IPS DF 19.7 (cell line): ENCODE measurements at places on chromosomes 12 and 14.

DNA sequence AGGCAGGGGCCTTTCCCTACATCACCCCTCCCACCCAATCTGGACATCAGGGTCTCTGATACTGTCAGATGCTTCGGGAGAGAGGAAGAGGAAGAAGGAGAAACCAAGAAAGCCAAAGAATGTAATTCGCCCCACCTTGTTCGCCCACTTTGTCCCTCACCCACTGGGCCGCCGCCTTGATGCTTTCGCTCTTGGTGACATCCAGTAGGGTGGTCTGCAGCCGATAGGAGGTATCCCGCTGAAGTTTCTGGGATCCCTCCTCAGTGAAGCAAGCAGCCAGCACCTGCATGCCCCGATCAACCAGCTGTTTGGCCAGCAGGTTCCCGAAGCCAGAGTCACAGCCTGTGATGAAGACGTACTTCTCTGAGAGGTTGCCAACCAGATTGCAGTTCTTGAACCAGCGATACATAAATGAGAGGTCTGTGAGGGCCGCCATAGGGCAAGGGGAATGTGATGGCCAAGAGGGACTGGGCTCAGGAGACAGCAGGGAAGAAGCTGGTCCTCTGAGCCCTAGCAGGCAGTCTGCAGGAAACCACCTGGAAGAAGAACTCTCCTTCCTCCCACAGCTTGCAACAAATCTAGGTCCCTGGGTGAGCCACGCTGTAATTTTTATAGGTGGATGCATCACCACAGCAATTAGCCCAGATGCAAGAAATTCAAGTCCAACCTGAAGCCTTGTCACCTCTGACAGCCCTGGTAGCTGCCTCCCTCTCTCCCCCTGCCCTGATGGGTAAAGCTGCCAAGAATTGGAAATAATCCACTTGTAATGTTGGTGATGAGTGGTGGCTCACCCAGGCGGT, at the start of gene SDR9C7:
Gene SDR9C7, minus strand, starts transcription at position 583 of the 800 bp plus-strand sequence. Its CDS starts 147 bp downstream, at position 436.
- no peak for DNase-seq

DNA sequence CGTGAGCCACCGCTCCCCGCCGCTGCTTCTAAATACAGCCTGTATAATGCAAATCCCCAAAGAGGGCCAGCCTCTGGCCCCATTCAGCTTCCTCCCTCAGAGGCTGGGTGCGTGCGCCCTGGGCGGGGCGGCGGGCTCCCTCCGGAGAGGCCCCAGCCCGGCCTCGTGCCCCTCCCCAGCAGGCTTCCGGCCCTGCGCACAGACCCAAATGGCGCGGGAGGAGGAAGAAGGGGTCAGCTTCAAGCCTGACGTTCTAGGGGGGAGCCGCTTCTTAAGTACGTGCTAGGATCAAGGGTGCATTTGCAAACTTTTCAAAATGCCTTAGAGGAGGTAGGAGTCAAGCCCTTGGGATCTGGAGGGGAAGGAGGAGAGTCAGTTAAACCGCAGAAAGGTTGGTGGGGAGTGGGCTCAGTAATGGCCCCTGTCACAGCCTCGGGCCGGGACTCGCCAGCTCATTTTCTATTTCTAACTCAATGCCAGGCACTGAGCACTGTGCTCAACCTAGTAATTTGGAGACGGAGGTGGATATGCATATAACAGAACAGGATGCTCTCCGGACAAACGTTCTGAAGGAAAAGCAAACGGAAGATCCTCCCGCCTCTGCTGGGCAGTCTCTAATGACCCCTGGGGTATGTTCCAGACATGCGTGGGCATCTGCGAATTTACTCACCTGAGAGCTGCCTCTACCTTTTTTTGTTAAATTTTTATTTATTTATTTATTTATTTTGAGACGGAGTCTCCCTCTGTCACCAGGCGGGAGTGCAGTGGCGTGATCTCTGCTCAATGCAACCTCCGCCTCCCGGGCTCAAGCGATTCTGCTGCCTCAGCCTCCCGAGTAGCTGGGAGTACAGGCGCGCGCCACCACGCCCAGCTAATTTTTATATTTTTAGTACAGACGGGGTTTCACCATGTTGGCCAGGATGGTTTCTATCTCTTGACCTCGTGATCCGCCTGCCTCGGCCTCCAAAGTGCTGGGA, 32.3 kb downstream of the NINJ2 start:
- no peak for DNase-seq

DNA sequence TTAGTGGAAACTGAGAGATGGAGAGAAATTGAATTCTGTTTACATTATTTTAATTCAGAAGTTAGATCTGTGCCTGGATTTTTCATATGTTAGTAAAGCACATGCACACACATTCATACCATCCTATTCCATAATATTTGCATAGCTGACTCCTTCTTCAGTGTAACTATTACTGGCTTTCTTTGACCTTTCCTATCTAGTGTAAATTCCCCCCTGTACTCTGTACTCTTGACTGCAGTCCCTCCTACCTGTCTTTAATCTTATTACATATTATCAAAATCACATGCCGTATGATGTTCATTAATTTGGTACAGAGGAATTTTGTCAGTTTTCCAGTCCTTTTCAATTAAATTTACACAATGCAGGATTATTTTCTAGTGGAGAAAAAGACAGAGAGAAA, 417.0 kb upstream of the SOX5 start:
- no peak for DNase-seq

GRCh38 chr12:39892146-39892545, 213.7 kb downstream of the SLC2A13 start:
- no peak for DNase-seq

DNA sequence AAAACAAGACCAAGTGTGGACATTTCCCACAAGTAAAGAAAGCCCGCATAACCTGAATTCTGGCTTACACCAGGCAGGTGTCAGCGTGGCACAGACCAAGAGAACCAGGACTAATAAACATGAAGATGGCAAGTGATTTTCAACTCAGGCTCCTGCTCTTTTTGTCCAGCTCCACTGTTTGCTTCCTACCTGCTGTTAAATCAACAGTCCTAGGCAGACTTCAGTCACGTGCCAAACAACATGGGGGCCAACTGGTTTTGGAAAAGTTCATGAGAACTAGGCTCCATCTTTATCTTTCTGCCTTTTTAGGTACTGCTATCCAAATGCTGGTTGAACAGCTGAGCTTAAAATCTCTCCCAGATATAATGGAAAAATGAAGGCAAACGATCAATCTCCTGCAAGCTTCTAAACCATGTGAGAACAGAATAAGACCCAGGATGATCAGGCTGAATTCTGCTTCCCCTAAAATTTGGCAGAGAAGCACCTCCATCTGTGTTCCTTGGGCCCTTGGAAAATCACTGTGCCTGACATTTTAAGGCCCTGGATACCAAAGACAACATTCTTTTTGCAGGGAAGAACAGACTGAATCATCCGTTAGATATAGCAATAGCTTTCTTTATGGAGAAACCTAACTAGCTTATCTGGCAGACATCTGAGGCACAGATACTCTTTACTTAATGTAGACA, 215.6 kb upstream of the USP15 start:
- no peak for DNase-seq

- no peak for DNase-seq
These were observed 219.6 kb downstream of the PHETA1 start for GRCh38 chr12:111149299-111149698.

- no peak for DNase-seq
These were observed 2.5 kb upstream of the RFLNA start for GRCh38 chr12:124292385-124292784.

DNA sequence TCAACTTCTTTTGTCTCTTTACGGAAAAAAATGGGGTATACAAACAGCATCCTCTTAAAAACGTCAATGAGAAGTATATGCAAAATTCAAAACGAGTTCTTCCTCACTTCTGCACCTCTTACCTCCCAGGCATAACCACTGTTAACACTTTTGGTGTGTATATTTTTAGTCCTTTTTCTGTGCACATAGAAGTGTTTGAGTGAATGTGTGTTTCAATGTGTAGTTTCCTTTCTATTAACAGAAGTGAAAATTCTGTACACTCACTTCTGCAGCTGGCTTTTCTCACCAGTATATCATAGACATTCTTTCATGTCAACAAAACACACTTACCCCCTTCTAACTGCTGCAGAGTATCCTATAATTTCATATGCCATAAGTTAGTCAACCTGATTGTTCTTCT, 5.4 kb downstream of the UBR7 start:
- DNase-seq, result no peak

DNA sequence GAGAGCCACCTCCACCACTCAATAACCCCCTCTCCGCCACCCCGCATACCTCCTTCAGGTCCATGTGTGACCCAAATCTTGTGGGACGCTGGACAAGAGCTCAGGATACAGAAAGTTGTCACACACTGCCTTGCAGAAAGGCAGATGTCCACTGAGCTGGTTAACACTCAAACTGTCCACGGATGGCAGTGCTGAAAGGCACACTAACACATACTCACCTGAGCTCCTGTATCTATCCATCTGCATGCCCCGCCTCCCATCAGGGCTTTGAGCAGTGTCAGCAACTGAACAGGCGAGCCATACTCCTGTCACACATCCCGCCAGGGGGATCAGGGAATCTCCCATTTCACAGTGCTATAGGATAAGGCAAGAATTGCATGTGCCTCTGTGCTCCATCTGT, 642.0 kb downstream of the GALC start:
- peak; percentile 5 for DNase-seq

DNA sequence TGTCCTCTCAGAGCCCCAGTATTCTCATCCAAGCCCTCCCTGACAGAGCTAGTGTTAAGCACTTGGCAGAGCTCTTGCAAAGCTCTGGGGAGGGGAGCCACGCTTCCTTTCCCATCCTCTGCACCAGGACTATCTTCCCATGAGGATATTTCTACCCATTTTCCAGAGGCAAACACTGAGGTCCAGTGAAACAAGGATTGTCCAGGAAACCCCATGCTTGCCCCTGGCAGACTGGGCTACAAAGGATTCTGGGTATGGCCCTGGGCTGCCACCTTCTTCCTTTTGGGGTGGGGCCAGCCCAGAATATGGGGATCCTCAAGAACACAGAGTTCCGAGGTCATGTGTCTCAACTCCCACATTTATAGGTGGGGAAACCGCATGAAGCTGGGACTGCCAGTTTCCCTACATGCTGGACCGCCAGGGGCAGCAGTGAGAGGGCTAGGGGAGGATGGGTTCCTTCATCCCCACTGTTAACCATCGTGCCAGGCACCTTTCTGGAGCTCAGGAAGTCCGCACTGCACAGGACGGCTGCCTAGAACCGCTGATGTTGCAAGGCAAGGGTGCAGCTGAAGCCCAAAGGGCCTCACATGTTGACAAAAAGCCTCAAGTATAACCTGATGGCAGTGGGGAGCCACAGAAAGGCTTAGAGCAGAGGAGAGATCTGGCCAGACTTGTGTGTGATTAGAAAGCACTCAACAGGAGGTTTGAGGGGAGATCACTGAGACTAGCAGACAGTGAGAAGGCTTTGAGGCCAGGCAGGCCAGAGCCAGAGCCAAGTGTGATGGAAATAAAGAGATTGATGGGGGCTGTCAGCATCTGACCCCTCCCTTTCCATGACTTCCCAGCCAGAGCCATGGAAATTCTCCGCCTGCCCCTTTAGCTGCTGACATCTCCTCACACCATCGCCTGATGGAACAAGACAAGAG, 5.5 kb upstream of the CCDC85C start:
- DNase-seq, result no peak

DNA sequence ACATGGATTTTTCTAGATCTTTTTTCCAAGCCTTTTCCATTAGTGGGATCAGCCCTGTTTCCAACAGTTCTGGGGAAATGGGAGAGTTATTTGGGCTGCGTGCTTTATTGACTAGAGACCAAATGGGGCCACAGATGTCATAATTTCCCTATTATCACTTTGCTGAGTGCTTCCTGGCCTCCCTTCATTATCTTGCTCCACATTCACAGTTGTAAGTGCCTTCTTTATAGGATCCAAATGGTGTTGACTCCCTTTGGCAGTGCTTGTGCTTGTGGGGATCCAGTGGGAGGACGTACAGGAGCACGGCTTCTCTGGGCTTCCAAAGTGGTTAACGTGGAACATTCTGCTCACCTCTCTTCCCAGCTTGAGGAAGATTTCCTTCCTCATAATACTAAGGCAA, 141.0 kb upstream of the RMST start:
- no peak for DNase-seq

GRCh38 chr12:63982604-63983295, 138.2 kb downstream of the SRGAP1 start:
- no peak for DNase-seq

DNA sequence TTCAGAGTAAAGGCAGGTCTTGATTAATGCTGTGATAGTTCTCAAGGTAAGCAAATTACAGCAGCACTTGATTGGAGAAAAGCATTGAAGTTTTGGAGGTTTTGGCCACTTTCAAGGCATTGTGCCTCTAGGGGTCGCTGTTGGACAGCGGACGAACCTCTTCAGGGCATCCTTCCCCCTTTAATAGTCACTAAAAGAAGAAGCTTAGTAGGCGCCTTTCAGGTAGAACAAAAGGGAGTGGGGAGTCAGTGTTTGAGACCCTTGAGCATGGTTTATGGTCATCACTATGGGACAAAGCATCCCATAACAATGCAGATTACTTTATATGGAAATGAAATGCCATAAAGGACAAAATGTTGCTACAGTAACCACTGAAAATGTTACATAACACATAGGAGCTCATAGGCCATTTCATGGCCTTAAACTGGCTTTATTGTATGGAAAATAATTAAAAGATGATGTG, 199.5 kb upstream of the DCN start:
- DNase-seq, result peak; percentile 69

GRCh38 chr12:113437729-113438100, 15.5 kb downstream of the SDSL start:
- no peak for DNase-seq

- DNase-seq, result no peak
These were observed 32.5 kb downstream of the RGS6 start for GRCh38 chr14:71964716-71965115.

DNA sequence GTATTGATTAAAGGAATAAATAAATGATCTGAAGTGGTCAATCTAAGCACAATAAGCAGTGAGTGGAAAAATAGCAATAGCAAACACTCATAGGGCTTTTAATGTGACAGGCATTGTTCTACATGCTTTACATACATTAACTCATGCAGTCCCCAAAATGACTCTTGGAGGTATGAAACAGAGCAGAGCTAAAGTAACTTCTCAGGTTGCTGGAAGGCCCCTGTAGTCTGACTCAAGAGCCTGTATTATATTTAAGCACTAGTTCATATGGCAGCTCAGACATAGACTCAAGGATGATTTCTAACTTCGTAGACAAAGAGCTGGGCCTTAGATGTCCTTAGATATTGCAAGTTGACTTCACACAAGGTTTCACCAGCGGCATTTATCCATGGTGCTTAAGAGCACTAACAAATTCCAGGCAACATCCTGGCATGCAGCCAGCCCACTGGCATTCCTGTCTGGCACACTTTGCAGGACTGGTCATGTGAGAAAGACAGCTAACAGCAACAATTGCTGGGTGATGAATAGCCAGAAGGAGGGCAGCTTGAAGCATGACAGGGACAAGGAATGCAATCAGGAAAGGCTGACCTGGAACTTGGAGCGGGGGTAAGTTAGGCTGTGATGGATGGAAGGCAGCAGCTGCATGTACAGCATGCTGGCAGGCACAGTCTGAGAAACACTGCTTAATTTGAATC, 22.9 kb upstream of the KTN1 start:
- no peak for DNase-seq
